ENCODE measurements at places on chromosomes 1 and 21.
A peak's percentile ranks its signal among the peaks of the same experiment; 100 is the strongest.

DNA sequence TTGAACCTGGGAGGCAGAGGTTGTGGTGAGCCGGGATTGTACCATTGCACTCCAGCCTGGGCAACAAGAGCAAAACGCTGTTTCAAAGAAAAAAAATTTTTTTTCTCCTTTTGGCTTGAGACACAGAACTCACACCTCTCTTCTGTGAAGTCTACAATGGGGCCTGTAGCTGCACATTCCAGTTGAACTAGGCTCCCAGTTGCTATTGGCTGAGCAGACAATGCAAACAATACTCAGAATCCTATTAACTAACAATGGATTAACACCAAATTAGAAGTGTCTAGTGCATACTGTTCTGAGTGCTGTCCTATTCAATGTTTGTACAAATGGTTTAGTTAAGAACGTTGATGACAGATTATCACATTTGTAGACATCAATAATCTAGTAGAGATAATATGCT lies 17.6 kb upstream of the MCL1 start:
- no peak for DNase-seq

GRCh38 chr1:978069-978834 lies 3.6 kb downstream of the PERM1 start:
- DNase-seq: no peak

- DNase-seq: no peak
Measured at GRCh38 chr1:34362949-34363348, 186.2 kb downstream of the C1orf94 start.

DNA sequence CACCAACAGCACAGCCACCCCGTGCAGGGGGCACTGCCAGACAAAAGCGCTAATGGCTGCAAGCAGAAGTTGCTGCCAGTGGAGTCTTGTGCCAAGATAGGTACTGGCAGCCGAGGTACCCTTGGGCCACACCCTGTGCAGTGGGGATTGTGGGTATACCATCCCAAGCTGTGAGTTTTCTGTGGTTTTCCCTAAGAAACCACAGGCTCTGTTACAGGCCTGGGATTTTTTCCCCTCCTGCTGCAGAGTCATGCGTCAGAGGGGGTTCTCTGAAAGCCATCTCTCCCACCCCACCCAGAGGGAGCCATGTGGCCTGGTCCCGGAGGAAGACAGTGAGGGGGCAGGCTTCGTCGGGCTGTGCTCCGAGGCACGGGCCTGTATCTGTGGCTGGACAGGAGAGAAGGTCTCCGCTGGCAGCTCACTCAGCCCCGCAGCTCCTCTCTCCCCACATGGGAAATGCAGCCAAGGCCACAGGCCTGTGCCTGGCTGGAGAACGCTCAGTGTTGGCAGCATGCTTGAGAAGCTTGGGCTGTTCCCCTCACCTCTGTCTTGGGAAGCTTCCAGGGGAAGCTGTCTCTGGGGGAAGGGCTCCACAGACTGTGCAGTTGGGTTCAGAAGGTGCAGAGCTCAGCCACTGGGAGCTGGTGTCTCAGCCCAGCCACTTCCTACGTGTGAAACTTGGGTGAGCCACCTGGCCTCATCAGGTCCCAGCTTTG lies 42.5 kb downstream of the NEK2 start:
- DNase-seq: no peak

DNA sequence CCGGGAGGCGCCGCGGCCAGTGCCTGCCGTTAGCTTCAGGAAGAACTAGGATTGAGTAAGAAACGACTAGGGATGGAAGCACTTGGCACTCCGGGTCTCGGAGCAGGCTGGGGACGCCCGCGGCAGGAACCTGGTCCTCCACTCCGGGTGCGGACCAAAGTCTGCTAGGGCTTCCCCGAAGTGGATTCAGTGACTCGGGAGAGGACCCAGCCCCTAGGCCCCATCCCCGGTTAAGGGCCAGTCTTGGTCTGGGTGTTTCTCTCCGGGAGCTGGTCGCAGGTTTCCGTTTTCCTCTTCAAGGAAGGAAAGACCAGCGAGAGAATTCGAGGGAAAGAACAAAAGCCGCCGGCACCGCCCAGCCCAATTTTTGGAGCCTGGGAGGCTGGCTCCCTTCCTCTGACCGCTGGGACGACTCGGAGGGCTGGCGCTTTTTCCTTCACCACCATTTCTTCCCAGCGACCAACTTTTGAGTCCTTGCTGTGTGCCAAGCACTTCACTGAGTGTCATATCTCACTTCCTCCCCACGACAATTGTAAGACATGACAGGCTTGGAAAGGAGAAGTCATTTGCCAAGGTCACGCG lies 16.8 kb upstream of the STMN1 start:
- DNase-seq: peak; percentile 64

DNA sequence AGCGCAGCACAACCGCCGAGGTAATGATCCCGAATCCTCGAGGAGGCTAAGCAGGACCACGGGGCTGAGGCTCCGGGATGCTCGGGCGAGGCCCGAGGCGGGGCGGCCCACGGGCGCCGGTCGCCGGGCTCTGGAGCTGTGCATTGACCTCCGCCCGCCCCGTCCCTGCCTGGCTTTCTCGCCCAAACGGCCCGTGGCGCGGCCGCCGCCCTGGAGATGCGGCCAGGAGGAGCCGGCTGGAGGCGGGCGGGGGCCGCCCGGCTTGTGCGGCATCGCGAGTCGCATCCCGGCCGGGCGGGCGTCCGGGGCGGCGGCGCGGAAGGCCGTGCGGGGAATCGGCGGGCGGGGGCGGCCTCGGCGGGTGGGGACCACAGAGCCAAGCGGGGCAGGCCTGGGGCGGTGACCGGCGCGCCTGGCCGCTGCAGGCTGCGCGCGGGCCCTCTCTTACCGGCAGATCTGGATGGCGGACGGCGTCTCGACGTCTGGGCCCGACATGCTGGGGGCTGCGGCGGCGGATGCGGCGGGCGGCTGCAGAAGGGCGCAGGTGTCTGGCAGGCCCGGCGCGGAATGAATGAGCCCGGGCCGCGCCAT lies 663 bp downstream of the ACOT7 start:
- DNase-seq: peak; percentile 39

GRCh38 chr21:34844924-34845238 lies 176.1 kb downstream of the CLIC6 start:
- no peak for DNase-seq

GRCh38 chr1:155598842-155599331 lies 11.1 kb upstream of the MSTO1 start:
- peak; percentile 42 for DNase-seq

DNA sequence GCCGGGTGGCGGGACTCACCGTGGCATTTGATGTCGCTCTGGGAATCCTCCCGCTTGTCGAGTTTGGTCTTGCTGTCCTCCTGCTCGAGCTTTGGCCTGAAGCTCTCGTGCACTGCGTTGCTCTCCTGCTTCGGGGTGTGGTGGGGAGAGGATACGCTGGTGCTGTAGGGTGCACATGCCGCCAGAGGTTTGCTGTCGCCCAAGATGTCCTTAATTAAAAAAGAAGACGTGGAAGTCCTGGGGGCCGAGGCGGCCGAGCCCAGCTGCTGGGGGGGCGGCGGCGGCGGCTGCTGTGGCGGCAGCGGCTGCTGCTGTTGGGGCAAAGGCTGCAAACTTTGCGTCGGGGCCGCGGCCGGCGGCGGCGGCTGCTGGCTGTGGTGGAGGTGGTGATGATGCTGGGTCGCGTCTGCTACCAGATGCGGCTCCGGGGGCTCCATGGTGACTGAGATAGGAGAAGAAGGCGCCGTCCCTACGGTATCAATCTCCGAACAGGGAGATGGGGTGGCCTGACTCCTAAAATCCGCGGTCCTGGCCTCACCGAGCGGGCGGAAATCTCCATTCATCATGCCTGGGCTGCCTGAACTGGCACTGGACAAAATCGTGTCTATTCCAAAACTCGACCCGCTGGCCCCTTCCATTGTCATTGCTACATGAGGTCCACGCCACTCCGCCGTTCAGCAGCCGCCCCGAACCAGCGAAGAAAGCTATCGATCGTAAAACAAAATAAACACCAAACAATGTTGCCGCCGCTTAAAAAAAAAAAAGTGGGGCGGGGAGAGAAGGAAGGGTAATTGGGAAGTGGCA lies at the start of gene BARHL2:
BARHL2 (minus strand) TSS at position 751 of the 804 bp plus-strand sequence; CDS start at position 644, 107 bp downstream.
- DNase-seq: no peak

GRCh38 chr1:153531638-153532037 lies 4.2 kb downstream of the S100A6 start:
- DNase-seq: no peak

DNA sequence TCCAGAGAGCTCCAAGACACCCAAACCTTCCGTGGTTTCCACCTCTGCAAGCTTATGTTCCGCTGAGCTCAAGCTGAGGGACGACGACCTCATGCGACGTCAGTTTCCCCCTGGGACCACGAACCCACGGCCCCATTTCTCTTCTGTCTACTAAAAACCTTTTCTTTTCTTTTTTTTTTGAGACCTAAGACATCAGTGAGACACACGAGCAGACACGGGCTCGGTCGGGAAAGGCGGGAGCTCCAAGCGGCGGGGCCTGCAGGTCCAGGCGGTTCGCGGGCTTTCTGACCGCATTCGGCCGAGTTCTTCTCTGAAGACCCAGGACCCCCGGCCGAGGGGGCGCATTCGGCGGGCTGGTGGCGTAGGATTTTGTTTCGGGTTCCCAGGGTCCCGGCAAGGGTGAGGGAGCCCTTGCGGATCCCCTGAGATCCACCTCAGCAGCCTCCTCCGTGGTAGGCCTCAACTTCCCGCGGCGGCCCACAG lies 402 bp downstream of the C21orf58 start:
- no peak for DNase-seq

- DNase-seq: no peak
Measured at GRCh38 chr1:16138772-16139221, 17.1 kb downstream of the EPHA2 start.

DNA sequence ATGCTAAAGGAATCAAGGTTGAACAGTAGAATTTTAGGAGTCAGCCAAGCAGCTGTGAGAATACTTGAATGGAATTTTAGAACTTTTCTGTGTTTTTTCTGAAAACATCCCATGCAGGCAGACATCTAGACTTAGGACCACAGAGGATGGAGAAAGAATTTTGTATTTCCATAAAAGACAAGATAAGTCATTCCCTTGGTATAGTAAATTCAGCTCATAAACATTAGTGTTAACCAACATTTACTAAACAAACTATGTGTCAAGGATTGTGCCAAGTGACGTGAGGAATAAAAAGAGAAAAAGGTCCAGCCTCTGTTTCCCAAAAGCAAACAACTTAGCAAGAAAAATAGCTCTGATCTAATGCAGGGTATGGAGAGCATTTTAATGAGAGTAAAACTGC lies 210.2 kb upstream of the NR5A2 start:
- no peak for DNase-seq

- DNase-seq: no peak
Measured at GRCh38 chr1:45573231-45573804, 10.5 kb upstream of the NASP start.

- DNase-seq: no peak
Measured at GRCh38 chr1:29271724-29272123, 35.4 kb downstream of the PTPRU start.

- peak; percentile 64 for DNase-seq
Measured at GRCh38 chr1:10208537-10208936, 1.8 kb upstream of the KIF1B start.

DNA sequence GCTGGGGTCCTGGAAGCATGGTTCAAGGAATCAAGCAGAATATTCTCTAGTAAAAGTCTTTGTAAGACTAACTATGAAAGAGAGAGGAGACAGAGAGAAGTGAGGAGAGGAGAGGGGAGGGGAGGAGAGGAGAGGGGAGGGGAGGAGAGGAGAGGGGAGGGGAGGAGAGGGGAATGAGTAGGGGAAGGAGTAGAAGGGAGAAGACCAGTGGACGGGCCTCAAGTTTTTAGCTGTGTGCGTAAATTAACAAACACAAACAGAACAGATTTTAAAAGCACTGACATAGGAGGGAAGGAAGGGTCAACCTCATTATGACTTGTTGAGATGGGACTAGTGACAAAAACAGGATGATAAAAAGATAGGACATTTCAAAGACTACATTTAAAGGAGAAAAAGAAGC lies 62.8 kb downstream of the ST3GAL3 start:
- no peak for DNase-seq

GRCh38 chr21:45506241-45506817 lies 35.9 kb downstream of the SLC19A1 start:
- no peak for DNase-seq

- no peak for DNase-seq
Measured at GRCh38 chr1:244435562-244436205, 16.0 kb downstream of the ADSS2 start.

DNA sequence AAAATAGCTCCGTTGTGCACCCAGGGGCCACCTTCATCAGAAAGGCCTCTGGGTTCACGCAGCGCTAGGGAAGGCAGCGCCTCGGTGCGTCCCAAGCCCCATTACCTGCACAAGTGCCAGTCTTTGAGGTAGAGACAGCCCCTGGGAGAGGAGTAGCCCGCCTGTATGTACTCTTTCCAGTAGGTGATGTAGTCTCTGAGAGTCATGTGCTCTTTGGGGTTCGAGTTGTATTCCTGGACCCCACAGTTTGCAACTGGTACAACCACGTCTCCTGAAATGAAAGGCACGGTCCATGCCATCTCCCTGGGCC lies 601 bp downstream of the JMJD4 start:
- DNase-seq: no peak

DNA sequence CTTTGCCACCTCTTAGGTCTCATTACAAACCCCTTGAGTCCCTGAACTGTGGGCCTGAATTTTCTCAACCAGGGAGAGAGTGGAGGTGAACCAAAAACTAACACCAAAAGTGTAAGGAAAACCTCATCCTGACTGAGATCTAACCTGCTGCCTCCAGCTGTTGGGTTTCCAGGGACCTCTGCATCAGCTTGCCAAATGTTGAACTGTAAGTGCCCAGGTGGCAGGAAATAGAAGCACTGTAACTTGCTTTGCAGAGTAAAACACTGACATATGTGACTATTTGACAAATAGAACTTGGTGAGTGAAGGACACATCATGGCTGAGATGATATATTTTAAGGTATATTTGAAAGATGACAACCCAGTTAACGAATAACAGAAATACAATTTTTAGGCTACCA lies 48.4 kb upstream of the NR5A2 start:
- DNase-seq: no peak

Measured in hematopoietic multipotent progenitor cell treated with erythropoietin and hydrocortisone succinate and interleukin-3 and kit ligand, for 6 days (in vitro differentiated cells).